Umbilical cord (tissue), 2 donors: ENCODE measurements at places on chromosomes 3 and 15.

- DNase-seq: no peak
Observed at GRCh38 chr3:127412578-127413317, 124.9 kb upstream of the PRR20G start.

GRCh38 chr3:15805756-15806266 lies 8.0 kb upstream of the ANKRD28 start:
- no peak for DNase-seq

DNA sequence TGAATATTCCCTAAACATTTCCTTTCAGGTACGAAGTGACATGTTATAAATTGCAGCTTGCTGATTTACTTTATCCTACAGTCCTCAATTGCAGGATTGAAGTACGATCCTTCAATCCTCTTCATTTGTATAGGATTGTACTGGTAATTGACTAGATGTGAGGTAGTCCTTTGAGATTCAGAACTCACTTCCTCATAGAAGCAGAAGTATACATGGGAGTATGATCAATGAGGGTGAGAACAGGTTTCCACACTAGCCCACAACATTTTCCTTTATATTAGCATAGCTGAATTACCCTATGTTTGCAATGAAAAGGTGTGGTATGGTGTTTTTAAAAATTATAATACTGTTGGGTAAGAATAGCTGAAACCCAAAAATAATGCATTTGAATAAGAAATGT lies 160.0 kb upstream of the UMPS start:
- DNase-seq: no peak

GRCh38 chr3:168958466-168958865 lies 705.0 kb downstream of the MECOM start:
- no peak for DNase-seq

DNA sequence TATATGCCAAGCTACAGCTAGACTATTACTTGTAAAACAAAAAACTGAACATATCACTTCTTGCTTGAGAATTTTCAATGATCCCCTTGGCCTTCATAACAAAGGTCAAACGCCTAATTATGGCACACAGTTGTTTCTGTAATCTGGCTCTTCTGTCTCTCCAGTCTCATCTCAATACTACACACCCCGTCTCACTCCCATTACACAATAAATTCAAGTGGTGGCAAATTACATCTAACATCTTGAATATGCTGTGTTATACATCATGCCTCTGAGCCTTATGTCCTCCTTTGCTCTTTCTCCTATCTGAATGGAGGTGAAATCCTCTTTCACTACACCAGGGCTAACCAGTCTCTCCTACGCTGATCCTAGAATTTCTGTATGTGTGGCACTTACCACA lies 140.4 kb downstream of the TBL1XR1 start:
- DNase-seq: no peak

GRCh38 chr3:119295816-119296726 lies 1.9 kb downstream of the ARHGAP31 start:
- no peak for DNase-seq

DNA sequence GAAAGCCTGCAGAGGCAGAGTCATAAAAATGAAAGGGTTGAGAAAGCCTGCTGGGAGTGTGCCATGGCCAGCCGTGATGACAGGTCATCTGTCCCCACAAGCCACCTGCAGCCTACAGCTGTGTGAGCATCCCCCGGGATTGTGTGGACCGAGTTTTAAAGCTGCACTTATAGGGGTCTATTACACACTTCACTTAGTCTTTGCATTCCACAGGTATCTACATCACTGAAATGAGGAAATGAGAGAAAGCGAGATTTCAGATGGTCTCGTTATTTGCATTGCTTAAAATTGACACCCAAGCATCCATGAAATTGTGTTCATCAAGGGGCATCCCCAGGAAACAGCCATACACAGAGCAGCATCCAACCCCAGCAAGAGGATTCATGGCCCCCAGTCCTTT lies 137.6 kb upstream of the TRIM42 start:
- DNase-seq: no peak

GRCh38 chr3:13407475-13407874 lies 12.6 kb downstream of the NUP210 start:
- DNase-seq: no peak

- peak; percentile 72 for DNase-seq
Observed at GRCh38 chr15:91627473-91628278, 225.8 kb upstream of the SLCO3A1 start.

DNA sequence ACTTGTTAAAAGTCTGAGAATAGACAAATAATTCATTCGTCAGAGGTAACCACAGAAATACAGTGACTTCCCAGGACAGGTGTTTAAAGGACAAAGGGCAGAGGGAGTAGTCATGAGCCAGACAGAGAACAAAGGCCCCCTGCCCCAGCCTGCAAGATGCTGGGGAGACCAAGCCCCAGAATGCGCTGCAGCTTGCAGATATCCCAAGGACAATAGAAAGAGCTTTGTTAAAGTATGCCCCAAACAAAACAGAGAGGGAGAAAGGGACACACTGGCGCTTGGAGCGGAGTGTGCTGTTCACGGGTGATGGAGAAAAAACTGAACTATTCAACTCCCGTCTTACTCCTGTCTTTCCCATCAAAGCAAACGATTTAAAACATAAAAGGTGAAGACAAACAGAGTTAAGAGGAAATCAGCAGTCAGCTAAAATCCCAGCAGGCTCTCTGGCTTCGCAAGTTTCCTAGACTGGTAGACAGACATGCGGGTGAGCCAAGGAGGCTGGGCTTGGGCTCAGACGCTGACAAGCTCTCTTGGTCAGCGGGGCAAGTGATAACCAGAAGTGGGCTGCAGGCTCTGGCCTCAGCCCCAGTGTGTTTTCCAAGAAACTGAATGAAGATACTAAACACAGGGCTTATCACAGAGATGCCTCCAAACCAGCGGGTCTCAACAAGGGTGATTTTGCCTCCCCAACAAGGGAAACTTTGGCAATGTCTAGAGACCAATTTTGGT lies 130.1 kb downstream of the UACA start:
- peak; percentile 90 for DNase-seq

- peak; percentile 85 for DNase-seq
Observed at GRCh38 chr15:25830844-25831451, 32.2 kb downstream of the ATP10A start.

DNA sequence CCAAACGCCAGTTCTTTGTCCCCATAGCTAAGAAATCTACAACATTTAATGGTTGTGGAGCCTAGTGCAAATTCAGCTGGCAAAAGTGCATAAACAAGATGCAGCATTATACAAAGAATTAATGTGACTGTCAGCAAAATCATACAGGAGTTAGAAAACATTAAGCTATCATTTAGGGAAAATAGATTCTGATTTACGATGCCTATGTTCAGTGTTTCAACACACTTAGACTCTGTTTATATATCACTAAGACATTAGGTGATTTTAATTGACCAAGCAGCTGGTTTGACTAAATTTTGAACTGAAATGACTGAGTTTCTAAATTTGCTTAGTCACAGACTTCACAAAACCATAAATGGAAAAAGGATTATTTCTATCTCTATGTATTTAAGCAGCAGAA lies 1076.8 kb downstream of the TBL1XR1 start:
- no peak for DNase-seq

- DNase-seq: no peak
Observed at GRCh38 chr3:176977331-176977730, 220.0 kb downstream of the TBL1XR1 start.

DNA sequence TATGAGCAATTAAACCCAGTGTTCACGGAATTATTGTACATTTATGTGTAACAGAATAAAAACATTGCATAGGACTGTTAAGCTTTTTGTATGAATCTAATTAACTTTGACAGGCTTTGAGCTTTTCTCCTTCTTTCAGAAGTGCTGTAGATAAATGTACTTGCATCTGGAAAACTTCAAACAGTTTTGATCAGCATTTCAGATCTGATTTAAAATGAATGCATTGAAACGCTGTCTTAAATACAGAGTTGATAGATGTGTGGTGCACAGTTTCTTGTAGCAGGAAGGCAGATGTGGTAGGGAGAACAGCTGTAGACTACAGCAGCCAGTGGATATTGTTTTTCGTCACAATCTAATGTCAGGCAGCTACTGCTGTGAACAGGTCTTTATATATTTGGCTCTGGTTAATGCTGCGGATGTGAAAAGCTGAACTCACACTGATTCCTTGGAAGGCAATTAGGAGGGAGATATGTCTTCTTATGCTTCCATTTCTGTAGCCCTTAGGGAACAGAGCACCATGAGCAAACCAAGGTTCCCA lies 193.8 kb upstream of the GOLIM4 start:
- DNase-seq: no peak

DNA sequence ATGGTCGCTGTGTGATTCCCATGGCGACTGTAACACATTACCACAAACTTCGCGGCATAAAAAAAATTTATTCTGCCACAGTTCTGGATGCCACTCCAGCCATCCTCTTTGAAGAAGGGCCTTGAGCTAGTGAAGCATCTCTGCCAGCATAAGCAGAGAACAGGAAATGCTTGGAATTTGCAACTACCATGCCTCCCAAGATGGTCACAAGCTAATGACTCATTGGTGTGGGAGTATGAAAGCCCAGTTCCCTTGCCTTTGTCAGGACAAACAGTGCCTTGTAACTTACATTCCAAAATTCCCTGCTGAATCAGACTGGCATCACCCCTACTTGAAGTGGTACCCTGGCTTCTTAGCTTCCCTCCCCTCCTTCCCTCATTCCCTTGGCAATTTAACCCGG lies 129.7 kb downstream of the PROS1 start:
- no peak for DNase-seq

GRCh38 chr3:163056874-163057497 lies 1560.4 kb downstream of the OTOL1 start:
- DNase-seq: peak; percentile 15
